Stimulated activated CD4-positive, alpha-beta T cell treated with anti-CD3 and anti-CD28 coated beads, TNF-alpha, amount 100 ng/mL, for 48 hours (primary cell): ENCODE measurements at places on chromosomes 6 and 20.

DNA sequence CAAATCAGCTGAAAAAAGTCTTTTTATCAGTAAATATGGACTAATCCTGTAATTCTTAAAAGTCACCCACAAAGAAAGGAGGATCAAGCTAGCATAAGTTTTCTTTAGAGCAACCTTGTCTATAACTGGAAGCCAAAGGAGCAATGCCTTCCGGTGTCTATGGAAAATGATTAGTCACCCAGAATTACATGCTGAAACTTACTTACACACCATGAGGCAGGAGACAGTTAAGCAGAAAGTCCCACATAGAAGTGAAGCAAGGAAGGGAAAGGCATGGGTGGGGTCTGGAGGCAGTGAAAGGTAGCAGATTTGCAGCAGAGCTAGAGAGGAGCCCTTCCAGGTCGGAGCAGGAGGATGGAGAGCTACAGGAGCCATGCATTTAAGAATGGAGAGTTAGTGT lies 153.7 kb upstream of the RIPOR2 start:
- no peak for DNase-seq

GRCh38 chr20:55684578-55684977 lies 320.7 kb downstream of the CBLN4 start:
- no peak for DNase-seq

GRCh38 chr6:150683320-150683719 lies 83.6 kb downstream of the PLEKHG1 start:
- no peak for DNase-seq

- DNase-seq, result no peak
Measured at GRCh38 chr20:1199212-1199873, 3.9 kb upstream of the C20orf202 start.

- no peak for DNase-seq
Measured at GRCh38 chr20:41607791-41608190, 10.4 kb downstream of the CHD6 start.

- no peak for DNase-seq
Measured at GRCh38 chr20:49344975-49345374, 67.1 kb upstream of the ZNFX1 start.

- DNase-seq, result peak; percentile 11
Measured at GRCh38 chr20:34401741-34402455, 38.8 kb downstream of the ITCH start.

DNA sequence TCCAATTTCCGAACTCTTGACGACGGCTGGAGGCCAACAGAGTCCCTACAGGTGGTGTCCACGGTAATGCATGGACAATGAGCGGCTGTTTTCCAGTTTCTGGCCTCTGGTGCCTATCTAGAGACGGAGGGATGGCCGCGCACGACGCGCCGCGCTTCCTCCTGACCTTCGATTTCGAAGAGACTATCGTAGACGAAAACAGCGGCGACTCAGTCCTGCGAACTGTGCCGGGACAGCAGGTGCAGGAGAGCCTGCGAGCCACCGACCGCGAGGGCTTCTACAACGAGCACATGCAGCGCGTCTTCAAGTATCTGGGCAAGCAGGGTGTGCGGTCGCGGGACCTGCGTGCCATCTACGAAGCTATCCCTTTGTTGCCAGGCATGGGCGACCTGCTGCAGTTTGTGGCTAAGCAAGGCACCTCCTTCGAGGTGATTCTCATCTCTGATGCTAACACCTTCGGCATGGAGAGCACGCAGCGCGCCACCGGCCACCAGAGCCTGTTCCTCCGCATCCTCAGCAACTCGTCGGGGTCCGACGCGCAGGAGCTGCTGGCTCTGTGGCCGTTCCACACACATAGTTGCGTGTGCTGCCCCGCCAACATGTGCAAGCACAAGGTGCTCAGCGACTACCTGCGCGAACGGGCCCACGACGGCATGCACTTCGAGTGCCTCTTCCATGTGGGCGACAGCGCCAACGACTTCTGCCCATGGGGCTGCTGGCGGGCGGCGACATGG lies 169.4 kb downstream of the CDK19 start:
- DNase-seq, result no peak

- no peak for DNase-seq
Measured at GRCh38 chr6:143742070-143742954, 64.5 kb downstream of the PHACTR2 start.

- DNase-seq, result no peak
Measured at GRCh38 chr20:1050440-1050839, 48.3 kb upstream of the RSPO4 start.

DNA sequence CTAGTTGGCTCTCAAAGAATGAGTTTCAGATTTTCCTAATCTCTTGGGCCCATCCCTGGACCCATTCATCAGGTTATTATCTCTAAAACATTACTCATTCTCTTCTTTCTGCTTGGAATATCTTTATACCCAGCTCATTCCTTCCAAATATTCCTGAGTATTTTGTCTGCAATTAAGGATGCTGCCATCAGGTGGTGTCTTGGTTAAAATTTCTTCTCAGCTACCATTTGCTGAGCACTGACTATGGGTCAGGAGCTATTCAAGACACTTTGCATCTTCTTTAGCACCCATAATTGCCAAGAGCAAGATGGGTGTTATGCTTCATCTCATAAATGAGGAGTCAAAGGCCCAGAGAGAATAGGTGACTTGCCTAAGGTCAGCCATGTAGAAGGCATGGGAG lies 8.4 kb downstream of the SUN5 start:
- no peak for DNase-seq

DNA sequence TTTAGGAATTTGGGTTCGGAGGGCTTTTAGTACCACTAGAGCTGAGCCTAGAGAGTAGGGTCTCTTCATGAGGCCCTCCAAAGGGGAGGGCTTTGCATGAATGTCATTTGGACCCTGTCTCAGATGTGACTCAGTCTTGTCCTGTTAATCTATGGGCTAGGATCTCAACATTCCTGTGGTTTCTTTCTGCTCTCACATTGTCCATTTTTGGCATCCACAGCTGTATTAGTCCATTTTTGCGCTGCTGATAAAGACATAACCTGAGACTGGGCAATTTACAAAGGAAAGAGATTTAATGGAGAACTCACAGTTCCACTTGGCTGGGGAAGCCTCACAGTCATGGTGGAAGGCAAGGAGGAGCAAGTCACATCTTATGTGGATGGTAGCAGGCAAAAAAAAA lies 61.0 kb downstream of the CRYBG1 start:
- no peak for DNase-seq

DNA sequence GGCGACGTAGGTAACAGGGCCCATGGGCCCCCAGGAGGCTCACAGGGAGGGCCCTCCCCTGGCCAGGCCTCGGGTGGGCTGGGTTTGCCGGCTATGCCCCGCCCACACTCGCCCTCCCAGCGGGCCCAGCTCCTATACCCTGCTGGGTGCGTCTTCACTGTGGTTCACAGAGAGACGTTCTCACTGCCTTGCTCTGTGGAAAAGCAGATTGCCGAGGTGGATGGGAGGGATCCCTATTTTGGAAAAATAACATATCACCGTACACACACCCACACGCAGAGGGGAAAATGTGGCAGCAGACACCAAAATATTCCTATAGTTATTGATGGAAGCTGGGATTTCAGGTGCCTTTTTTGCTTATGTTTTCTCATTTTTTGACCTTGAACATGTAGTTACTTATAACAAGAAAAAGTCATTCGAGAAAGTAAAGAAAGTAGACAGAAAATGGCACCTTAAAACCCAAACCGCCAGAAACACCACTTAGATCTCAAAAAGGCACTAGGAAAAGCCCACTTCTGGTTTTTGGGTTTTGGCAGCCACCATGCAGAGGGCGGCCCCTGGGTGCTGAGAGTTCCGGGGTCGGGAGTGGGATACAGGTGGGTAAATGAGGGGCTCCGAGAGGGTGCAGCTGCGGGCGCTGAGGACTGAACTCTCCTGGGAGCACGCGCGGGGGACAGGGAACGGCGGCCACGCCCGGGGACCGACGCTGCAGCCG lies 49.4 kb downstream of the TMEM242 start:
- peak; percentile 57 for DNase-seq

DNA sequence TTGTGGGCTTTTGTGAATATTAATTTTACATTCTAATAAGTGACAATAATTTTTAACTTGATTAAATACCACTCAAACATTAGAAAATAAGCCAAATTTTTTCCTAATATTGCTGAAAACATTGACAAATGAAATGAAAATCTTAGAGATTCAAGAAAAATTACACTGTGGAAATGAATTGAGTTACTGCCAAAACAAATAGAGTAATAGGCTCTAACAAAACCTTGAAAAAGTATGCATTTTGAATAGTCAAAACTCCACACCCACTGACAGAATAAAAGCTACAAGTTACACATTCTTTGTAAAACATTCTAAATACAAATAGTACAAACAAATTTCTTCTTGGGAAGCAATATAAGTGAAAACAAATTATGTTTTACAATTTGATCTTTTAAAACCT lies 5.9 kb downstream of the TBX18 start:
- DNase-seq, result no peak

DNA sequence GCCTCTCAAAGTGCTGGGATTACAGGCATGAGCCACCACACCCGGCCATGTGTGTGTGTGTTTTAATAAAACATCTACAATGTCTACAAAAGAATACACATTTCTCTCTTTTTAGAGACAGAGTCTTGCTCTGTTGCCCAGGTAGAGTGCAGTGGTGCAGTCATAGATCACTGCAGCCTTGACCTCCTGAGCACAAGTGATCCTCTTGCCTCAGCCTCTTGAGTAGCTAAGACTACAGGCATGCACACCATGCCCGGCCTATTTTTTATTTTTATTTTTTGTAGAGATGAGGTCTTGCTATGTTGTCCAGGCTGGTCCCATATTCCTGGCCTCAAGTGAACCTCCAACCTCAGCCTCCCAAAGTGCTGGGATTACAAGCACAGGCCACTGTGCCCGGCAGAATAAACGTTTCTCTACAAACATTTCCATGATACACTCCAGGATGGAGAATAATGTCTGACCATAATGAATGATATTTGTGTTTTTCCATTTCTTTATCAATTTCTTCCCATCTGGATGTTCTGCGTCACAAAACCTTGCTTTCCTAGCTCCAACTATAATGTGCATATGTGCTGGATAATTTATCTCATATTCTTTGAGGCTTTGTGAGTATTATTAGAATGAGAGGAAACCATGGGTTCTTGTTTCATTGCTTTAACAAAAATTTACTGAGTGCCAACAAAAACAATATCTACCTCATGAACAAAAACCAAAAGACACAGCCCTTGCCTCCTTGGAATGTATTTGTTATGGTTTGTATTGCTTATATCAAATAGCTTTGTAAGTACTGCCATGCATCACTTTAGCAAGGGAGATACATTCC lies 28.6 kb upstream of the CCN2 start:
- no peak for DNase-seq

GRCh38 chr20:19384940-19385339 lies 172.5 kb downstream of the SLC24A3 start:
- DNase-seq, result no peak

- DNase-seq, result no peak
Measured at GRCh38 chr6:170205126-170205525, 85.8 kb downstream of the DLL1 start.

- DNase-seq, result no peak
Measured at GRCh38 chr20:63212792-63213191, 3.1 kb downstream of the YTHDF1 start.

DNA sequence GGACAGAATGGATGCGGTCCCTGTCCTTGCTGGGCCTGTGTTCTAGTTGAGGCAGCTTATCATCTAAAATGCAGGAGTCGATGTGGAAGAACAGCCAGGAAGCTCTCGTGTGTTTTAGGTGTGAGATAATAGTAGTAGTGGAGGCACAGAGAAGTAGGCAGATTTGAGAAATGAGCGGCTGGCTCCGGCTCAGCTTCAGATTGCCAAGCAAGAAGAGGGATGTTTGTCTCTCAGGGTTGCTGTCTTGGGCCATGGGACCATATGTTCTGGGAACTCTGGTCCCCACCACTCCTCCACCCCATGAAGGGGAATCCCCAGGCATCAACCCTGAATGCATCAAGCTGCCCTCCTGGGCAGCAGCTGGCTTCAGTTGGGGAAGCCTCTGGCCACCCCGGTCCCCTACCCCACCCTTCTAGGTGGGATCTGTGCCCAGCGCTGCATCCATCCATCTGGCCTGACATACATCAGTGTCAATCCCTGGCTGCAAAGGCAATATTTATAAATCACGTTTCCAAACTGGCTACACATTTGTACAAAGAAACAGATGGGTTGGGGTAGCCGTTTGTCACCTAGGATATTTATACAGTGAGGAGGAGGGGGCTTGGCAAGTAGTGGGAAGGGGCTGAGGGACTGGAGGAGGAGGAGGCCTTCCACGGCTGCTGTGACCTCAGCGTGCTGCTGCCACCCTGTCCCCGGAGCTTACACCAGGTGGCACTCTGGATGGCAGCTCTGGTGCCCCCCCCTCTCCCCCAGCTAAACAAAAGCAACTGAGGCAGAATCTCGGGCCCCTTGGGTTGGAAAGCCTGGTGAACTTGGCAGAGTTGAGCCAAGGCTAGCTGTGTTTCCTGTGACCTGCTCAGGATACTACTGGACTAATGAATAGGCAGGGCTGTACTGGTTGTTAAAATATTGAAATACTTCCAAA lies 64.4 kb downstream of the CD40 start:
- DNase-seq, result no peak

- peak; percentile 18 for DNase-seq
Measured at GRCh38 chr20:3238616-3239025, 369 bp downstream of the SLC4A11 start.

DNA sequence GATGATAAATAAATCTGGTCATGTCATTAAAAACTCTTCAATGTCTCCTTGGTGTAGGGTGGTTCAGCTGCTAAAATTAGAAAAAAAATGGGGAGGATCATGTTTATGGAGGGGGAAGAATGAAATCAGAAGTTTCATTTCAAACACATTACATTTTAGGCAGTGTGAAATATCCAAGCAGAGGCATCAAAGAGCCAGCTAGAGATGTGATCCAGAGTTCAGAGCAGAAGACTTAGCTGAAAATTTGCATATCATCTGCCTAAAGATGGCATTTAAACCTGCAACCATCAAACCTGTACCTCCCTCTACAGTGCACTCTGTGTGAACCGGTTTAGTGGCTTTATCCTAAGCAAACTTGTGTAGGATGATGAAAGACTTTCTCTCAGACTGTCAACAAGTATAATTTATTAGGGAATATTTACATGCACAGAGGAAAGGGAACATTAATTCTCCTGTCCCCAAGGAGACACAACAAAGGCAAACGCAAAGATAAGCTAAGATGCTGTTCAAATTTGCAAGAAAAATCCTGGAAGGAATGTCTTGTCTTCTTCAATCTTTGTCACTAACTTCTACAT lies 84.8 kb upstream of the PLEKHG1 start:
- no peak for DNase-seq

GRCh38 chr6:150315626-150316025 lies 53.2 kb upstream of the IYD start:
- no peak for DNase-seq

GRCh38 chr6:92762443-92763273 lies 656.7 kb downstream of the EPHA7 start:
- no peak for DNase-seq

- no peak for DNase-seq
Measured at GRCh38 chr6:143744551-143745165, 66.9 kb downstream of the PHACTR2 start.

GRCh38 chr20:57055345-57055744 lies 211.1 kb downstream of the BMP7 start:
- DNase-seq, result no peak
